ENCODE measurements at places on chromosomes 7 and 10.

- no peak for ATAC-seq
These were observed 3.5 kb downstream of the STK31 start for GRCh38 chr7:23713285-23714149.

GRCh38 chr10:124596116-124596785 lies 134.6 kb downstream of the LHPP start:
- no peak for ATAC-seq

DNA sequence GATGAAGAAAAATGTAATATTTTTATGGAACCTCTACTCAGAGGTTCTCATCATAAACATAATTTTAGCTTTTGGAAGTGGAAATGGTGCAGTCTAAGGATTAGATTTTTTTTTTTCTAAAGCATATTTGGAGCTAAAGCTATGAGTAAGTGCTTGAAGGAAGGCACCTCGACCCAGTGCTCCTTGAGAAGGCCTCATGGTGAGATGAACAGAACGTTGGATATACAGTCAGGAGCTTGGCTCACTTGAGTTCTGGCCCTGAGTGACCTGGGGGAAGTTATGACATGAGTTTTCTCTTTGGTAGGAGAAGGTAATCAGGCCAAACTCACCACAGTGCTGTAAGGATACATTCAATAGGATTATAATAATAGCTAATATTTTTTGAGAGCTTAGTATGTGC lies 163.3 kb downstream of the JCAD start:
- ATAC-seq = no peak

- ATAC-seq = no peak
These were observed 75.5 kb downstream of the KLF6 start for GRCh38 chr10:3709456-3710060.

DNA sequence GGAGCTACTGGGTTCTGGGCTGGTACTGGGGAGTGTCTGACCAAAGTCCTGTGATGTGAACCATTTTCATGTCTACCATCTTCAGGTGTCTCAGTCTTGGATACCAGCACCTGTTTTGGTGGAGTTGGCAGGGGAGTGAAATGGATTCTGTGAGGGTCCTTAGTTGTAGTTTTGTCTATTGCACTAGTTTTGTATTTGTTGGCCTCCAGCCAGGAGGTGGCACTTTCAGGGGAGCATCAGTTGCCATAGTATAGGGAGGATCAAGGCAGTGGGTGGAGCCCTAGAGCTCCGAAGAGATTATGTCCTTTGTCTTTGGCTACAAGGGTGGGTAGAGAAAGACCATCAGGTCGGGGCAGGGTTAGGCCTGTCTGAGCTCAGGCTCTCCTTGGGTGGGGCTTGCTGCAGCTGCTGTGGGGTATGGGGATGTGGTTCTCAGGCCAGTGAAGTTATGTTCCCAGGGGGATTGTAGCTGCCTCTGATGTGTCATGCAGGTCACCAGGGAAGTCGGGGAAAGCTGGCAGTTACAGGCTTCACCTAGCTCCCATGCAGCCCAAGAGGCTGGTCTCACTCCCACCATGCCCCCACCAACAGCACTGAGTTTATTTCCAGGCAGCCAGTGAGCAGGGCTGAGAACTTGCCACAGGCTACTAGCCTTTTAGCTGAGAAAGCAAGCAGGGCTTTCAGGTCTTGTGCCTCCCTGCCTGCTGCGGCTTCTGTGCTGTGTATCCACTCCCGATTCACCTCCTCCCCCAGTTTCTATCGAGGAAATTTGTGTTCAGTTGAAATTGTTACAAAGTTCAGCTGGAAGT lies 153.1 kb downstream of the ZNF365 start:
- ATAC-seq = no peak

DNA sequence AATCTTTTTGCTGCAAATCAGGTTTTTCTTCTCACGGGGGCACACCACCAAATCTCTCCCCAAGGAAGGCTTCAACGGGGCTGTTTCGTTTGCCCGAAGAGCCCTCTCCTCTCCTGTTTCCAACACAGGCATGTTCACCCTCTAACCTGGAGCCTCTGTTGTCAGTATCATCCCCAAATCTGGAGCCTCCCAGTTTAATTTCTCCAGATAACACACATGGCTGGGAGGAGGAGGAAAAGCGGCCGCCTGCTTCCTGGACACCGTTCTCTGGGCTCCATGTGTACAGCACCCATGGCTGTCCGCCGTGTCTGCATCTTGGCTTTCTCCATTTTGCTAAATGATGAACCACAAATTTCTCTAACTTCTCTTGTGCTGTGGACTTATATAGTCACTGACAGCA lies 214.5 kb downstream of the DIP2C start:
- no peak for ATAC-seq

GRCh38 chr7:63521-64021 lies 128.8 kb upstream of the FAM20C start:
- no peak for ATAC-seq

DNA sequence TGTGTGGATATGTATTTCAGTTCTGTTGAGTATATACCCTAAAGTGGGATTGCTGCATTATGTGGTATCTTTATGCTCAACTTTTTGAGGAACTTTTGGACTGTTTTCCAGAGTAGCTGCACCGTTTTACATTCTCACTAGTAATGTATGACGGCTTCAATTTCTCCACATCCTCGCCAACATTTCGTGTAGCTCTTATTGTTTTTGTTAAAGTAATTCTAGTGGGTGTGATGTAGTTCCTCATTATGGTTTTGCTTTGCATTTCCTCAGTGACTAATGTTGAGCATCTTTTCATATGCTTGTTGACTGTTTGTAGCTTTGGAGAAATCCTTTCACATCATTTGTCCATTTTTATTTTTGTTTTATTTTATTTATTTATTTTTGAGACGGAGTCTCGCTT lies 4.5 kb downstream of the STMP1 start:
- ATAC-seq = no peak

DNA sequence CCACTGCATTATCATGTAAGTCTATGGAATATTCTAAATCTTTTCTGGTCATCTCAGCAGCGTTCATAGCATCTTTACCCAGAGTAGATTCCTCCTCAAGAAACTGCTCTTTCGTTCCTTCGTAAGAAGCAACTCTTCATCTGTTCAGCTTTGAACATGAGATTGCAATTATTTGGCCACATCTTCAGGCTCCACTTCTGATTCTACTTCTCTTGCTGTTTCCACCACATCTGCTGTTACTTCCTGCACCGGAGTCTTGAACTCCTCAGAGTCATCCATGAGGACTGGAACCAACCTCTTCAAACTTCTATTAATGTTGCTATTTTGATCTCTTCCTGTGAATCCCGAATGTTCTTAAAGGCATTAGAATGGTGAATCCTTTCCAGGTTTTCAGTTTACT lies 12.7 kb downstream of the CHST12 start:
- ATAC-seq = no peak
